Hypothalamus (tissue), 51 donors: ENCODE measurements at places on chromosomes 3 and 15.

GRCh38 chr3:190031887-190032752, 88.6 kb downstream of the P3H2 start:
- no peak for DNase-seq

- DNase-seq = no peak
Observed at GRCh38 chr3:149575961-149576564, 81.8 kb downstream of the WWTR1 start.

GRCh38 chr3:172582712-172583111, 59.5 kb upstream of the TNFSF10 start:
- no peak for DNase-seq

- DNase-seq = no peak
Observed at GRCh38 chr3:183828538-183828870, 3.1 kb upstream of the MAP6D1 start.

- DNase-seq = no peak
Observed at GRCh38 chr15:71509139-71509538, 301.2 kb upstream of the NR2E3 start.
